ENCODE measurements at places on chromosomes 5 and 9.

DNA sequence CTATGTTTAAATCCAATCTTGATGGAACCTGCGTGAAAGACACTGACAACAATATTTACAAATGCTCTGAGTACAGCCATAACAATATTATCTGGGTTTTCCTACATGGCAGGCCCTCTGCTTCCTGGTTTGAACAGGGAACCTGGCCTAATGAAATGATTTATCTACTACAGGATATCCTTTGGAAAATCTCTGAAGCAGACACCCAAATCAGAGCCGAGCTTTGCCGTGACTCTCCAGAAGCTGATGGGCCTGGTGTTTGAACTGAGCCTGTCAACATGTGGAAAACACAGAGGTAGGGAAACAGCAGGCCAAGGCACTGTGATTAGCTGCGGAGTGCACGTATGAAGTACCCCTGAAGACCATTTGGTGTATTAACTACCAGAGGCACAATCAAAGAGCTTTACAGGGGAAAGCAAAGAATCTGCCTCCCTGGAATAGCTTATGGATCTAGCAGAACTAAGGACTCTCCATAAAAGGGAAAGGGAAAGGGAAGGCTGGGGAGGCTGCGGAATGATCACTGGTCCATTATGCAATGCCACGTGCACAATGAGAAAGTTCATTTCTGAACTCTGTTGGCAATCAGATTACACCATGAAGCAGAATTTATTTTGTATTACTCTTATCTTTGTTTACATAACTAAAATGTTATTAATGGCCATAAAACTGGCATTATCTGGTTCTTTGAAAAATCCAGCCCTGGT is 321.9 kb downstream of the EBF1 start:
- no peak for DNase-seq

DNA sequence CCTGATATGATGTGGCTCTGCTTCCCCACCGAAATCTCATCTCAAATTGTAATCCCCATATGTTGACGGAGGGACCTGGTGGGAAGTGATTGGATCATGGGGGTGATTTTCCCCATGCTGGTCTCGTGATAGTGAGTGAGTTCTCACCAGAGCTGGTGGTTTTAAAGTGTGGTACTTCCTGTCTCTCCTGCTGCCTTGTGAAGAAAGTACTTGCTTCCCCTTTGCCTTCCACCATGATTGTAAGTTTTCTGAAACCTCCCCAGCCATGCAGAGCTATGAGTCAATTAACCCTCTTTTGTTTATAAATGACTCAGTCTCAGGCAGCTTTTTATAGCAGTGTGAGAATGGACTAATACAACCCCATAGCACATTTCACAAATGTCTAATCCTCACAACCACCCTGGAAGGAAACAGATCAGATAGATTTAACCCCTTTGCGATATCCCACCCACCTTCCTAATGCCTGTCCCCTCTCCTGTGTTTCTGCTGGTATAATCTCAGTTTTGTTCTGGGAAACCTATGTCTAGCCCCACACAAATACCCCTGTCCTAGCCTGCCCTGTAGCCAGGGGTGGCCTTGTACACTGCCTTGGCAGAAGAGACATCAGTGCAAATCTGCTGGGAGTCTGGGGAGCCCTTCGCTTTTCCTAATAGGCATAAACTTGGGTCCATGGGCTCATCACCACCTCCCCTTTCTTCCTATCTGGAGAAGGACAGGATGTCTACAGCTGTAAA is 157.0 kb upstream of the RAI14 start:
- no peak for DNase-seq

DNA sequence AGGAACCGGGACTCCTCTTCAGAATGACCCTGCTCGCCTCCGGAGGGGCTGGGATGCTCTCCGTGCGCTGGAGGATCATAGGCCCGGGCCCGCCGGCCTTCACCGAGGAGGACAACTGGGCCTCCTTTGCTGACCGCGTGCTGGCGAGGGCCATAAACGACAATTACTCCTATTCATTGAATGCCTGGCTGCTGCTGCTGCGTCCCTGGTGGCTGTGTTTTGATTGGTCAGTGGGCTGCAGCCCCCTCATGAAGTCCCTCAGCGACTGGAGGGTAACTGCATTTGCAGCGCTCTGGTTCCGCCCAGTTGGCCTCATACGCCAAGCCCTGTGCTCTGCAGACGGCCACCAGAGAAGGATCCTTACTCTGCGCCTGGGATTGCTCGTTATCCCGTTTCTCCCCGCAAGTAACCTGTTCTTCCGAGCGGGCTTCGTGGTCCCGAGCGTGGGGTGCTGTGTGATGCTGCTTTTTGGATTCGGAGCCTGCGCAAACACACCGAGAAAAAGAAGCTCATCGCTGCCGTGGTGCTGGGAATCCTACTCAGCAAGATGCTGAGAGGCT is 16.6 kb downstream of the OR2V1 start:
- DNase-seq = no peak

GRCh38 chr9:13885258-13885657 is 428.7 kb downstream of the NFIB start:
- DNase-seq = no peak

GRCh38 chr9:81259896-81260295 is 429.5 kb downstream of the TLE1 start:
- DNase-seq = no peak

- DNase-seq = no peak
Measured at GRCh38 chr5:169814522-169814921, 165.8 kb downstream of the INSYN2B start.

DNA sequence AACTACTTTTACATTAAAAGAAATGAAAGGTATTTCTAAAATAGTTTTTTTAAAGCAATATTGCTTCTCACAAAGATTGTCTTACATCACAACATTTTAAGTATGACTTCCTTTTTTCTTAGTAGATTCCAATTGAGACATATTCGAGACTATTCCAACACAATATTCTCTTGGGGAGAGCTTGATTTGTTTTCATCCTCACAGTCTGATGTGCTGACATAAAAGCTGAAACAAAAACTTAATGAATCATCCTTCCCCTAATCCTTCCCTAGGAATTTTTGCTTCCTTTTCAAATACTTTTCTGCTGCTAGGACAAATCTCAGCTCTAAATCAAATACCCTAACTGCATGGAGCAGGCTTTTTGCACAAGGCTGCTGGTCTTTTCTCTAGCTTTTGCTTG is 245.8 kb upstream of the MAP3K1 start:
- no peak for DNase-seq

DNA sequence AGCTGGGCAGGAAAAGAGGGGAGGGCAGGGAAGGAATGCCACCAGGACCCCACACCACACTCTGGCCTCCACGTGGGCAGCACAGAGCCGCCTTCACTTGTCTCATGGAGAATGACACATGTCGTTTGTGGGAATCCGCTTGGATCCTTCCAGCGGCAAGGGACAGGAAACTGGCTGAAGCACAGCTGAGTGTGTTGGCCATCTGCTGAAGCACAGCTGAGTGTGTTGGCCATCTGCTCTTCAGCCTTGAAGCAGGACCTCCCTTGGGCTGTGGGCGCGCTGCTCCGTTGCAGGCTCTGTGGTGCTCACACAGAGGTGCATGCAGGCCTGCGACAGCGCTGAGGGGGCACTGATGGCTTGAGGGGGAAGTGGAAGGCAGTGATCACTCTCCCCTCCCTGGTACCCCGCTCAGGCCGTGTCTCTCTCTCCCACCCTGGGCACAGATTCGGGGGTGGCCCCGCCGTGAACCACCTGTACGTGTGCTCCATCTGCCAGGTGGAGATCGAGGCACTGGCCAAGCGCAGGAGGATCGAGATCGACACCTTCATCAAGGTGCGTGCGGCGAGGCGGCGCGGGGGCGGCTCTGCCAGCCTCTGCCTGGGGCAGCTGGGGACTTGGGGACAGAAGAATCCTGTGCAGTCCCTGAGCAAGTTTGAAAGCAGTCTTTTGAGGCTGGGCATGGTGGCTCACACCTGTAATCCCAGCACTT is 40.6 kb downstream of the USP20 start:
- DNase-seq = no peak

GRCh38 chr9:35651956-35652828 is 1.5 kb upstream of the SIT1 start:
- no peak for DNase-seq

GRCh38 chr9:36942891-36943290 is 91.2 kb downstream of the PAX5 start:
- no peak for DNase-seq

DNA sequence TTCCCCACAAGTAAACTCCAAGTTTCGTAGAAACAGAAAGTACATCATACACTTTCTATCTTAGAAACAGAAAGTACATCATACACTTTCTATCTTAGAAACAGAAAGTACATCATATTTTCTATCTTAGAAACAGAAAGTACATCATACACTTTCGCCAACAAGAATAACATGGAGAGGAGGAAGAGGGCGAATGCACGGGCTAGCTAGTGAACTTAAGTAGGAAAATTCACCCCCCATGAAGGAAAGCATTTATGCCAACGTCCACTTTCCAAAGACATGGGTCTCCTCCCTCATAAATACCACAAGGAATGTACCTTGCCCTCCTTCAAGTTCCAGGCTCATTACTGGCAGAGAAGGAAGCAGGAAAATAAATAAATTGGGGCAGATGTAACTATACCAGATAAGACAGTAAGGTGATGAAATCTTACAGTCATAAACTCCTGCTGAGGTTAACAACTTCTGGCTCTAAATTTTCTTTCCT is 64.7 kb downstream of the FRMD3 start:
- DNase-seq = no peak

DNA sequence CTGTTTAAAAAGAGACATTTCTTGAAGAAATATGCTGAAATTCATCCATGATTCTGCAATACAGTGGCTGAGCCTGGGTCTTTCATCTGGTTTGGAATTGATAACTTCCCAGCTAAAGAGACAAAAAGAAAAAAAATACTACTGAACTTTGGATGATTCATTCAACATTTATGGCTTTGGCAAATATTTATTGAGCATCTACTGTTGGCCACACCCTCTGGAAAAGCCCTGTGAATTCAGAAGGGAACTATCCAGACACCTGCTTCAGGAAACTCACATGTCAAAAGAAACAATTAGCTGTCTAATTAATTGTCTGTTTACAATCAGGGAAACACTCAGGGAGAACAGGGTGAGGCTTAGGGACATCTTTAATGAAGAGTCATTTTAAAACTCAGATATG is 17.8 kb upstream of the ZNF622 start:
- DNase-seq = no peak

- no peak for DNase-seq
Measured at GRCh38 chr9:110626101-110626829, 42.3 kb upstream of the MUSK start.

DNA sequence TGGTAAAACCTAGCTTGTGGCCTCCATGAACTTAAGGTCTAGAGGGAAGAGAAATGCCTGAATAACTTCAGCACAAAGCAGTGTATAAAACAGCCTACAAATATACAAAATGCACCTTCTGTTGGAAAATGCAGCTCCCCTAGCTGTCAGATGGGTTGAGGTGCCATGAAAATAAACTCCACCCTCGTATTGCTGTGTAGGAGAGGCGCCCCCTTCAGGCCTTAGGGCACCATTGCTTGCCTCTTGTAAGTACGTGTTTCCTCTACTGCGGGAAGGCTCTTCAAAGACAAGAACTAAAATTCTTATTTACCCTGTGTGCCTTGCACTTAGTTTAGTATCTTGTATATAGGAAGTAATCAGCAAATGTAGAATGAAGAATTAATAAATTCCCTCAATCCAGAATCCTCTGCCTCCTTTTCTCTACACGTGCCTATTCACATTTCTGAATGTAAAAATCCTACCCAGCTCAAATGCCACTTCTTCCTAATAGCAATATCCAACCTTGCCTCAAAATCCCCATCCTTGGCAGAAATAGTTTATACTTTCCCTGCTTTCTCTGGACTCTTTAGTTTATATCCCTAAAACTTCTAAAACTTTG is 393.7 kb upstream of the PDE4D start:
- DNase-seq = peak; percentile 54

- no peak for DNase-seq
Measured at GRCh38 chr9:25939126-25939525, 260.9 kb upstream of the TUSC1 start.

GRCh38 chr5:179553875-179554274 is 3.5 kb downstream of the RUFY1 start:
- no peak for DNase-seq

- no peak for DNase-seq
Measured at GRCh38 chr5:175663186-175664184, 5.6 kb downstream of the HRH2 start.

GRCh38 chr5:30900367-30900766 is 293.1 kb upstream of the CDH6 start:
- no peak for DNase-seq

- no peak for DNase-seq
Measured at GRCh38 chr5:30867711-30868110, 325.8 kb upstream of the CDH6 start.

DNA sequence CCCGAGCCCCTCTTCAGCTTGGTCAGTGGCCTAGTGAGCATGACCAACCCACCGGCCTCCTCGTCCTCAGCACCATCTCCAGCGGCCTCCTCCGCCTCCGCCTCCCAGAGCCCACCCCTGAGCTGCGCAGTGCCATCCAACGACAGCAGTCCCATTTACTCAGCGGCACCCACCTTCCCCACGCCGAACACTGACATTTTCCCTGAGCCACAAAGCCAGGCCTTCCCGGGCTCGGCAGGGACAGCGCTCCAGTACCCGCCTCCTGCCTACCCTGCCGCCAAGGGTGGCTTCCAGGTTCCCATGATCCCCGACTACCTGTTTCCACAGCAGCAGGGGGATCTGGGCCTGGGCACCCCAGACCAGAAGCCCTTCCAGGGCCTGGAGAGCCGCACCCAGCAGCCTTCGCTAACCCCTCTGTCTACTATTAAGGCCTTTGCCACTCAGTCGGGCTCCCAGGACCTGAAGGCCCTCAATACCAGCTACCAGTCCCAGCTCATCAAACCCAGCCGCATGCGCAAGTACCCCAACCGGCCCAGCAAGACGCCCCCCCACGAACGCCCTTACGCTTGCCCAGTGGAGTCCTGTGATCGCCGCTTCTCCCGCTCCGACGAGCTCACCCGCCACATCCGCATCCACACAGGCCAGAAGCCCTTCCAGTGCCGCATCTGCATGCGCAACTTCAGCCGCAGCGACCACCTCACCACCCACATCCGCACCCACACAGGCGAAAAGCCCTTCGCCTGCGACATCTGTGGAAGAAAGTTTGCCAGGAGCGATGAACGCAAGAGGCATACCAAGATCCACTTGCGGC is 1.8 kb downstream of the EGR1 start:
- no peak for DNase-seq

- DNase-seq = no peak
Measured at GRCh38 chr9:113219969-113220368, 1.1 kb downstream of the FKBP15 start.

DNA sequence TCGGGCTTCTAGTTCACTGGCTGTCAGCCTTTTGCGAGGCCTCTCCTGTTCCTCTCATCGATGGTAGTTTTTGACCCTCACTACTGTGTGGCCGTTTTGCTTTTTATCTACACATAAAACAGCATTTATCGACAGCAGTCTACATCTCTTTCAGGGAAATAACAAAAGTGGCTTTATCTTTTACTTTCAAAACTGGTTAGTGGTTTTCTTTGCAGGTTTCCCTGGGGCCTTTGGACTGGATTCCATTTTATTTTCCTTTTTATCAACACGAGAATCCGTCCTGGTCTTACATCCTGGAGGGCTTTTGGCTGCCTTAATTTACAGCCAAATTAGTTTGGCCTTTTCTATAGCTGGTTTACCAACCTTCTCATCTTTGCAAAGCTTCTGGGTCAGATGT is 793 bp upstream of the PKD2L2 start:
- DNase-seq = no peak

- DNase-seq = no peak
Measured at GRCh38 chr5:55325621-55326020, 17.8 kb downstream of the MTREX start.
